ENCODE measurements at places on chromosomes 2 and 18. TPM values are rescaled to one million over a fixed set of nuclear protein-coding genes. Genes with fewer than 3 reads are reported as not detected.

The CCL20 gene
- total RNA-seq: not detected

The RESP18 gene
- 1.2 TPM for total RNA-seq

The TEX44 gene
- not detected for total RNA-seq

The MC5R gene
- 0.25 TPM for total RNA-seq

Data from temporal lobe (tissue), 4 donors.